ENCODE measurements at places on chromosomes 12 and 14.

DNA sequence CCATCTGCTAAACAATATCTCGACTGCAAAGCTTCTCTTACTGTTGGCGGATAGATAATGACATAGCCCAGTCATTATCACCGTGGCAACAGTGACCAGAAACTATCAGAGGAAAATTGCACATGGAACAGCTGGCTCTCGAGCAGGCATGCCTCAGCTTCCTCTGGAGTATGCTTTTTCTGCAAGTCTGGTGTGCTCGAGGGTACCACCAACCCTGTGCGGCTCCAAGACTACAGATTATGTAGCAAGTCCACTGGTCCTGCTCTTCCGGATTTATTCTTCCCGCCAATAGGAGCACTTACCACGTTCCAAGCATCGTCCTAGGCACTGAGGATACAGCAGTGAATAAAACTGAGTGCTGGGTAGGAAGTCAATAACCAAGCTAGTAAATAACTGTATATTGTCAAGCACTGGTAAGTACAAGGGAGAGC is 1.4 kb upstream of the GLRX5 start:
- DNase-seq: no peak

GRCh38 chr12:10304161-10304574 is 3.5 kb upstream of the KLRD1 start:
- DNase-seq: no peak

DNA sequence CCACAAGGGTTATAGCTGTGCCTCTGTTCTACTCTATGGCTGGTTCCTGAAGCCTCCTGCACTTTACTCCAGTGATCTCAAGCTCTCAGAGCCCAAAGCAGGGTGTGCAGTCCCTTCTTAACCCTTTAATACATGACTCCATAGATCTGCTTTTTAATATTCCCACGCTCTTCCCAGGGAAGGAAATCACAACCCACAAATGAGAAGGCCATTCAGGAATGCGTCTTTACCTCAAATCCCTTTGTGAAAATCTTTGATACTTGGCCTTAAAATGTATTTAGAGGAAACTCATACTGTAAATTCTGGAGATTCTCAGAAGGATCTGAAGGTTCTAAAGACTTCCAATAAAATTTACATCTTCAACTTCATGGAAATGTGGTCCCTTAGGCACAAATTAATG is 17.0 kb downstream of the NID2 start:
- DNase-seq: no peak

GRCh38 chr12:99111600-99111999 is 466.5 kb downstream of the APAF1 start:
- DNase-seq: no peak

DNA sequence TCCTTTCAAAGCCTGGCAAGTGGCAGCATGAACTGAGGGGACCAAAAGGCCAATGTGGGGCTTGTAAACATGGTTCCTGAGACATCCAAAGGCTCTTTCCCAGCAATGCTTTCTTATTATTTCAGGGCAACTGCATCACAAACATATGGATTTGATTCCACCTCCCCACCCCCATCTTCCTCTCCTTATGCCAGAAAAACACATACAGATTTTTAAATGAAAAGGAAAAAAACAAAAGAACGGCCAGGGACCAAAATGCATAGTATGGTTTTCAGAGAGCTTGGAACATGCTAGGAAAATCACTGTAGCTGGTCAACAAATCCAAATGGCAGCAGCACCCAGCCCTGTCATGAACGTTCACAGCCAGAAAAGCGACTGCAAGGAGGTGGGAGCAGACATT is 167.6 kb downstream of the ANO2 start:
- no peak for DNase-seq

DNA sequence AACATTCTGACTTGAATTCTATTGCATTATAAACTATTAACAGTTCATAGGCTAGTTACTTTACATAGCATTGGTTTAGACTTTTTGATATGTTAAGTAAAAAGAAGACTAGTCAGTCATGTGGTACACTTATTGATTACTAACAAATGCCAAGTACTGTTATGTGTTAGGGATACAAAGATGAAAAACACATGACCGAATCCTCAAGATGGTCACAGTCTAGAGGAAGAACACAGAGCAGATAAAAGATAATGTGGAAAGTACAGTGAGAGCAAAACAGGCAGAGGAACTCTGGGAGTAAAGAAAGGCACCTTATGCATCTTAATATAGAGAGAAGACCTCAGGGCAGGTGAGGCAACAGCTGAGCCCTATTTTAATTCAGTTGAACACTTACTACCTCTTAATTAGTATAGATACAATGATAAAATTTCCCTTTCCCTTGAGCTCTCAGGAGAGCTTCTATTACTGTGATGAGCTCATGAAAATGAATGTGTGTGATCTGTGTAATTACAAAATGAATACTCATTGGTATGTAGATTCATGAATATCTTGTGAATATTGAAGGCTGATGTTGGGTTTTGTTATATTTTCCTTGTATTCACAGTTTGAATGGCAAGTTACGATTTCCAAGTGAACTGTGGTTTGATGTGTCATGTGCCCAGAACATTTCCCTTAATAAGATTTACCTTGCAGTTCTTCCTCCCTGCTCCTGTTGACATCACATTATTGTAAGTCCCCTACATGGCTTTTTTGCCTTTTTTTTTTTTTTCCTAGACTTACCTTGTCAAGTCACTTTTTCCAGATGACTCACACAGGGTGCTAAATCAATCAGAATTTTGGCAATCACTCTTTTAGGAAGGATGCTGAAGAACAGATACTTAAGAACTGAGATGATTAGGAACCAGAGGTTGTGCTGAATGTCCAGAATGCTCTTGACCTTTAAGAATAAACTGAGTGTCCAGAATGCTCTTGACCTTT is 29.5 kb upstream of the MSRB3 start:
- no peak for DNase-seq

GRCh38 chr12:40325349-40325960 is 100.7 kb downstream of the LRRK2 start:
- DNase-seq: no peak

- DNase-seq: no peak
These were observed 227.9 kb downstream of the SLC25A21 start for GRCh38 chr14:36944307-36945010.

DNA sequence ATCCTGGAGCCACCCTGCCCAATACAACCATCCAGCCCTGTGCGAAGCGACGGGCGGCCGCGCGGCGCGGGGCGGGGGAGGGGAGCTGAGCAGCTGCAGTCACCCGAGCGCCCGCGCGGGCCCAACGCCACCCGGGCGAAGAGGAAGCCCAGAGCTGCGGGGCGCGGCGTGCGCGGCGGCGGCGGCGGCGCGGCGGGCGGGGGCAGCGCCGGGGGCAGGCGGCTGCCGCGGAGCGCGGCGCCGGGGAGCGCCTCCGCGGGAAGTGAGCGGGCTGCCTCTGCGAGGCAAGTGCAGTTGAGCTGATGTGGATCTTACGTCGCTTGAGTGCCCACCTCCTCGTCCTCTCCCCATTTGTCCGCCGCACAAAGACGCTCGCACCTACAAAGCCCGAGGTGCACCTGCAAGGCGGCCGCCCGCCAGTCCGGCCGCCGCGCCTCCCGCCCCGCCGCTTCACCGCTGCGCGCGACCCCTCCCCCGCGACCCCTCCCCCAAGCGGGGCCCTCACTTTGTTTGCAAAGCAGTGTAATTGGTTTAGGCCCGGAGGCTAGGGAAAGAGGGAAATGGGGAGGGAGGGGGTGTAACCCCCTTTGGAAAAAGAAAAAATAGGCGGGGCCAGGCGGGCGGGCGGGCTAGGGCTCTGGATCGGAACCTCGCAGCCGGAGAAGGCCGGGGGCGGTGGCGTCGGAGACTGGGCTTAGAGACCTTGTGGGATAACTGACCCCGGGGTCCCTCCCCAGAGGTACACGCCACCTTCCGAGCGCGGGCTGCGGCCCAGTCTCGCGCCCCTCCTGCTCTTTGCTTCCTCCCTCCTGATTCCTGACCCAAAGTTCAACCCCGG is at the start of the genes FOXA1 and TTC6:
Gene FOXA1, minus strand, starts transcription at position 279 of the 838 bp plus-strand sequence. Its CDS starts 277 bp downstream, at position 2.
Gene TTC6, plus strand, starts transcription at position 659 of the 838 bp plus-strand sequence. CDS start 26,436 bp downstream, outside the sequence.
- no peak for DNase-seq

GRCh38 chr12:69026336-69026735 is 93.4 kb upstream of the CPM start:
- DNase-seq: no peak

Data from hypothalamus (tissue), 51 donors.